ENCODE measurements at places on chromosomes 3 and 15.

- no peak for DNase-seq
These were observed 29.8 kb downstream of the IRAK2 start for GRCh38 chr3:10194328-10195071.

DNA sequence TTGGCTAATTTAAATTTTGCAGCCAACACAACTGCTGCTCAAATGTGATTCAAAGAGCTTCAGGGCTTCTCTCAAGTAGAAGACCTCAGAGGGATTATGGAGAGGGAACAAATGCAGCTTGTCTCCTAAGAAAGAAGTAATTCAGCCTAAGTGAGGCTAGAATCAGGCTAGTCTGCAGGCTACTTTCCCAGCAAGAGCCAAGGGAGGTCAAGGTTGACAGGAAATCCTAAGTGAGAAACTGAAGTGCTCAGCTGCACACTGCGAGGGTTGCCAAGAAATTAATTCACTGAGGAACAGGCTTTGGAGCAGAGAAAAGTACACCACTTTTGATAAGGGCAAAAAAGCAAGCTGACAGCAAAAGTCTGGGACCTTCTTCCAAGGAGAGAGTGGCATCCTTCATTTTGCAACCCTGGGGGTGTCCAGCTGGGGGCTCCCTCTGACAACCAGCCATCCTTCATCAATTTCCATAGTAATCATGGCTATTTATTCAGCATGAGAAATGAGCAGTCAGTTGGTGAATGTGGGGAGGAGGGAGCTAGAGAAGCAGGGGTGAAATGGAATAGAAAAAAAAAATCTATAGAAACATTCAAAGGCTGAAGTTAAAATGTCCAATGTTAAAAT, 646.4 kb upstream of the ADAMTS9 start:
- DNase-seq: no peak

GRCh38 chr3:113600418-113601182, 68.2 kb downstream of the SIDT1 start:
- no peak for DNase-seq

DNA sequence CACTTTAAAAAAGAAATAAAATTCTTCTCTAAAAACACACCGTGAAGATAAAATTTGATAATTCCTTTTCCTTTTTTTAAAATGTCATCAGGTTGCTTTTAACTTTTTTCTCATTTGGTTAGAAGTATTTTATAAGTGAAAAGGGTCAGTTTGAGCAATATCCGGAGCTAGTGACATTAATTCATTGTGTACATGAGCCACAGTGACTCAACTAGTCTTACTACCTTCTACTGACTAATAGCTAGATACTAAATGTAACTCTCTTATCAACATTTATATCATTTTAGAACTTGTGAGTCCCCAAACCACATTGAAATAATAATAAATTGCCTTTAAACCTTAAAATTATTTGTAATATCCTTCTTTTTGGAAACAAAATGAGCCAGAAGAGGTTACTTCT, 101.2 kb upstream of the ZBTB20 start:
- DNase-seq: no peak

DNA sequence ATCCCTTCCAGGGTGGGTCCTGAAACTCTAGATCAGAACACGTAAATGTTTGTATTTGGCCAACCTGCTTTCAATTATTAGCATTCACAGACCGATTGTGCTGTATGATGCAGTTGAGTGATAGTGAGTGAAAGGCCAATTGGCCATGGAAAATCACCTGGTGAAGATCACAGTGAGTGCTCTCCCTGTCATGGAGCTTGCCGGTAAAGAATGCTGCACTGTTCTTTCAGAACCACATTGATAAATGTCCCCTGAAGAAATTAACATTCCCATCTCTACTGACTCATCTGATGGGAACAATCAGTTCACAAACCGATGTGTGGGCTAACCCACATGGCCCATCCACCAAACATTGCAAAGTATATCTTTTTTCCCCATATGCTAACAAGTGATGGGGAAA, 324.8 kb upstream of the TBL1XR1 start:
- no peak for DNase-seq

- DNase-seq: no peak
These were observed 85.0 kb downstream of the HES1 start for GRCh38 chr3:194220901-194221326.

- no peak for DNase-seq
These were observed 77.7 kb upstream of the NUDT16 start for GRCh38 chr3:131303848-131304247.

- no peak for DNase-seq
These were observed 26.2 kb downstream of the LRRFIP2 start for GRCh38 chr3:37148208-37148607.

GRCh38 chr15:46088486-46089445, 453.9 kb downstream of the SQOR start:
- no peak for DNase-seq

- no peak for DNase-seq
These were observed 129.7 kb upstream of the WNT5A start for GRCh38 chr3:55616803-55617202.

GRCh38 chr3:65999606-66000005, 39.1 kb downstream of the MAGI1 start:
- no peak for DNase-seq

- no peak for DNase-seq
These were observed 1.5 kb upstream of the SLC12A8 start for GRCh38 chr3:125213946-125214542.

DNA sequence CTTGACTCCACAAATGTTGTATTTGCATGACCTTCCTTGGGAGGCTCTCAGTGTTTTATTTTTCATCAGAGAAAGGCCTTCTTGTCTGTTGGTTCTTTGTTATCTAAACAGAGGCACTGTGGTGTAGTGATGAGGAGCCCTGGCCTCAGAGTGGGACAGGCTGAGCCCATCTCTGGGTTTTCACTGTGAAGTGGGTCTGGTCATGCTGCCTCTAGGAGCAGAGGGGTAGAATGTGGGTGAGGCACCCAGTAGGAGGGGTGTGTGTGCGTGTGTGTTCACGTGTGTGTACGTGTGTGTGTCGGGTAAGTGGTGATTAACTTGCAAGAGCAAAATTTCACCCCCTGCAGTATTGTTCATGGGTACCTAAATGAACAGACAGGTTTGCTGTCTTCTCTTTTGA, 14.4 kb downstream of the KLF13 start:
- no peak for DNase-seq

- DNase-seq: no peak
These were observed 18.5 kb upstream of the TUSC7 start for GRCh38 chr3:116691041-116691440.

DNA sequence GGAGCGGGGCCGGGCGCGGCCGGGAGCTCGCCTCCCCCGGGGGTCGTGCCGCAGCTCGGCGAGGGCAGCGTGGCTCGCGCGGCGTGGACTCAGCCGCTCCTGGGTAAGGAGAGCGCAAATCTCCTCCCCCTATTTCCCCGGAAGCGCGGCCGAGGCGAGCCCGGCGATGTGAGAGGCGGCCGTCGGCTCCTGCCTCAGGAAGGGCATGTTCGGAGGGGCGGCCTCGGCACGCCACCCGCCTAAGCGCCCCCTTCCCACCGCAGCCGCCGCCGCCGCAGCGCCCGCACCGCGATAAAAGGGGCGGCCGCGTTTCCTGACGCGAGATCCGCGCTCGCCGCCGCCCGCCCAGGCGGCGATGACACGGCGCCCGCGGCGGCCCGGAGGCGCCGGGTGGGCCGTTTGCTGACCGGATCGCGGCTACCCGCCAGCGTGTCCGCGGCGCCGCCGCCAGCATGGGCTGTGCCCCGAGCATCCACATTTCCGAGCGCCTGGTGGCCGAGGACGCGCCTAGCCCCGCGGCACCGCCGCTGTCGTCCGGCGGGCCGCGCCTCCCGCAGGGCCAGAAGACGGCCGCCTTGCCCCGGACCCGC, at the start of gene PDE8A:
TSS of gene PDE8A (plus strand) at position 146 of the 590 bp plus-strand sequence. CDS start at position 453, 307 bp downstream.
- DNase-seq: peak; percentile 50

GRCh38 chr15:40439461-40439959, 1.2 kb upstream of the BAHD1 start:
- DNase-seq: no peak

DNA sequence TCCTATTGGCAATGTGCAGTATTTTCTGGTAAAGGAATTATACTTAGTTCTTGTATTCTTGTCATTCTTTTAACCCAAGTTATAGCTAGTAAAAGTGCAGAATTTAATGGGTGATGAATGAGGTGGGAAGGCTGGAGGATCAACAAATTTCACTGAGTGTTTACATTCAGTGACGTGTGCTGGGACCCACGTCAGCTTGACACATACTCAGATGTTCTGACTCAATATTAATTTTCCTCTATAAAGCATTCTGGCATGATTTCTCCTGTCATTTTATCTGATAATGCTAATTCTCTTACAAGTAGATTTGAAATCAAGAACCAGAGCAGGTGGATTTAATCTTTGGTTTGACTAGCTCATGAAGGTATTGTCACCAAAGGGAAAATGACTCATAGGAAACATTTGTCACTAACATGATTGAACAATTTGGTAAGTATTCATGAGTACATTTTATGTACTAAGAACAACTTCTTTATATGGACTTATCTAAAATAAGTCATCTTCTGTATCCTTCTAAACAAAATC, 71.0 kb upstream of the SYNPR start:
- DNase-seq: no peak

DNA sequence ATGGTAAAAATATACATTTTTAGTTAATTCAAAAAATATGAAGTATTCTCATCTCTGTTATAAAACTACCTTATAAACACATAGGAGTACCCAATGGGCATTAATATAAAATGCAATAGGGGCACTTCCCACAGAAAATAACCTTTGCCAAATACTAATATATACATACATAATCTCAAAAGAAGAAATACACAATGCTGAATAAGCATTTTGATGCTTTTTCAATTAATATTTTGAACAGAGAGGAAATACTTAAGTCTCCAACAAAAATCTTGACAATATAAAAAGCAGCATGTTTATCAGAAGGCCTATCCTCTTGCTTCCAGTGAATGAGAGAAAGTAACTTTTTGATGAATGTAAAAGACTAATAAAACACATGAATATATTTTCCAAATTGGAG, 110.7 kb downstream of the ROBO1 start:
- DNase-seq: no peak

GRCh38 chr15:53437366-53437765, 322.1 kb downstream of the WDR72 start:
- no peak for DNase-seq

DNA sequence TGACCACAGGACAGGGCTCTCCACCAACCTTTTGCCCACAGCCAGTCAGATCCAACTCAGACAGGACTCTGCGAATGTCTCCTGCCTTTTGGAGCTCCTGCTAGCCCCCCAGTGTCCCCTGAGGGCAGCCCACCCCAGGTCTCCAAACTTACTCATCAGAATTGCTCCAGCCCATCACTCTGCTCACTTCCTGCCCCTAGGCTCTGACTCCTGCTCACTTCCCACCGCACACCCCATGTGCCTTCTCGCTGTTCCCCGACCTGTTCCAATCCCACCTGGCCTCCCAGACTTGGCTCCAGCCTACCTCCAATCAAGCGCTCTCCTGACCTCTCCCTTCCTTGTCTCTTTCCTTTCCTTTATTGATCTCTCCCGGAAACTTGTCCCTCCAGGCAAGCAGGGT, 5.9 kb upstream of the STRA6 start:
- no peak for DNase-seq

DNA sequence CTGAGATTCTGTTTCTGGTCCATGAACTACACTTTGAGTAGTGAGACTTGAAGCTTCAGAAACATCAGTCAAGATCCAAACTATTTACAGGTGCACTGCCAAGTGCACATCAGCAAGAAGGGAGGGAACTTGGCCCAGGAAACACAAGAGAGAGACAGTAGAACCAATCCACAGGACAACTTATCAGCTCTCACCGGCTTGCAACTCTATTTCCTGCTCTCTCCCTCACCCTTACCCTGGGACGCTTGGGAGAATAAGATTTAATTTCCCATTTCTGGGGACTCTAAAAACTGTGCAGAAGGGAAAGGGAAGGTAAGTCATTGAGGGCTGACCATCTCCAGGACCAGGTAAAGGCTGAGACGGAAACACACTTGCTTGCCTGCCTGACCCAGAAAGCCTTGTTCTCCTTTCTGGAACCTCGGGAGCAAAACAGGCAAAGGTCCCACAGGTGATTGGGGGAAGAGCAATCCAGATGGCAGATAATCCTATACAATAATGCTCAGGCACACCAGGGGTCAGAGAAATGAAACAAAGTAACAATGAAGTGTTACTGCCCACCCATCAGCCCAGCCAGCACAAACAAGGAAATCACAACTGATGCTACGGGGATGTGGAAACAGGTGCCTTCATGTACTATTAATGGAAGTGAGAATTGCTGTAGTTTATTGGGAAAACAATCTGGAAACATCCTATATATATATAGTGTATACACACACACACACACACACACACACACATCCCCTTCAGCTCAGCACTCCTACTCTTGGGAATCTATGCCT, 154.4 kb downstream of the XXYLT1 start:
- no peak for DNase-seq

DNA sequence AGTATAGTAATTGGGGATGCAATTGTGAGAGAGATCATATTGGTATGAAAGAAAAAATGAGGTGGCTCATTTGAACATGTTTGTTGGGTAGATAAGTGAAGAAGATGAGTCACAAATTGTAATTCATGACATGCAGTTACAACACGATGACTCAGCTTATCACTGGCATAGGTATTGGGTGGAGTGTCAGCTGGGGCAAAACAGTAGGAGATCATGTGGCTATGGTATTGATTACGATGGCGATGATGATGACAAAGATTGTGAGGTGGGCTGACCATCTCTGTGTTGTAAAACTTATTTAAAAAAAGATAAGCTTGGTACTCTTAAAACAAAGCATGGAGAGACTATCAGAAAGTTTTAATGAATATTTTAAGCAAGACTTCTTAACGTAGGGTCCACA, 11.6 kb upstream of the DPH6 start:
- DNase-seq: no peak

- DNase-seq: no peak
These were observed 288.9 kb downstream of the ZBBX start for GRCh38 chr3:167091226-167091625.

GRCh38 chr15:100638177-100638730, 35.9 kb downstream of the ASB7 start:
- DNase-seq: no peak

GRCh38 chr3:120689395-120689794, 7.4 kb upstream of the HGD start:
- DNase-seq: no peak

DNA sequence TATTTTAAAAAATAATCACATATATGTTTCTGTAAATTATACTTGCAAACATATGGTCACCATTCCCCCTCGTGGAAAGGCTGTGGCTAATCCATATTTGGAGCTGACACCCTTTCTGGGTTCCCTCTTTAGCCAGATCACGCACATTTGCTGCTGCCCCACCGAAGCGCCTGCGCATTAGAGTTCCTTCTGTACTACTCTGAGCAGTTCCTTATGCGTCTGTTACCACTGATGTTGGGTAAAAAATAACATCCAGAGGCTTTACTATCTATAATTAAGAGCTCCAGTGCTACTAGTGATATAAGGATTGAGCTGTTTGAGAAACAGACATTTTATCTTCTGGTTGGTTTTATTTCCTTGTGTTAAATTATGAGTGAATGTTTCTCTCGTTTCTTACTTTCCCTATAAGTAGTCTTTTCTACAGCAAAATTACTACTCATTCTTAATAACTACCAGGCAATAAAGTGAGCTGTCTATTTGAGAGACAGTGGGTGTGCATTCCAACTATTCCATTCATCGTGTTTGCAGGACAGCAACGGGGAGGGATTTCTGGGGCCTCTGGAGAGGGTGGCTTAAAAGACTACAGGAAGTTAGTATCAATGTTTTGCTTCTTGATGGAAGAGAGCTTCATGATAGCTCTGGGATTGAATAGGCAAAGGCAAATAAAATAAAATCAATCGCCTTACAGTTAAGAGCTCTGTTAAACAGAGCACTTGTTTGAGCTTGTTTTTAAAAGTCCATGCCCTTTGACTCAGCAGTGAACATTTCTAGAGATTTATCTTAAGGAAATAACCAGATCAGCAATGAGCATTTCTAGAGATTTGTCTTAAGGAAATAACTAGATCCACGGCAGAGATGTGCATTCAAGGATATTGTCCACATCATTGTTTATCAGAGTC, 245.2 kb downstream of the CD47 start:
- no peak for DNase-seq
